ENCODE measurements at places on chromosomes 2 and 18. TPM values are rescaled to one million over a fixed set of nuclear protein-coding genes. Genes with fewer than 3 reads are reported as not detected.

The GNLY gene
- polyA plus RNA-seq: 1.7 TPM

The CAVIN2 gene
- 13.6 TPM for polyA plus RNA-seq

The AMER3 gene
- 0.08 TPM for polyA plus RNA-seq

The HOXD10 gene
- not detected for polyA plus RNA-seq

The ACTR2 gene
- polyA plus RNA-seq: 50.0 TPM

The CD302 gene
- 8.5 TPM for polyA plus RNA-seq

The CNTNAP5 gene
- not detected for polyA plus RNA-seq

The HOXD9 gene
- 0.31 TPM for polyA plus RNA-seq

The COLEC11 gene
- polyA plus RNA-seq: 9.9 TPM

The PDIA6 gene
- 49.6 TPM for polyA plus RNA-seq

The HJURP gene
- polyA plus RNA-seq: 2.7 TPM

The SKA1 gene
- 2.1 TPM for polyA plus RNA-seq

The C2orf78 gene
- polyA plus RNA-seq: not detected

The ASB18 gene
- polyA plus RNA-seq: not detected

The CELF4 gene
- polyA plus RNA-seq: 2.4 TPM

The HOXD3 gene
- polyA plus RNA-seq: 0.44 TPM

The DSG1 gene
- polyA plus RNA-seq: 0.03 TPM

The SLC40A1 gene
- polyA plus RNA-seq: 65.5 TPM

The MC4R gene
- polyA plus RNA-seq: not detected

The ARHGEF33 gene
- polyA plus RNA-seq: 0.61 TPM

The GPR75 gene
- polyA plus RNA-seq: 0.19 TPM

The TAF4B gene
- 1.2 TPM for polyA plus RNA-seq

The GNAL gene
- 1.4 TPM for polyA plus RNA-seq

The RNF25 gene
- polyA plus RNA-seq: 26.8 TPM

The NOSTRIN gene
- polyA plus RNA-seq: 48.1 TPM

The ACVR1C gene
- 0.31 TPM for polyA plus RNA-seq

The RMND5A gene
- polyA plus RNA-seq: 9.5 TPM

The C2orf81 gene
- 2.2 TPM for polyA plus RNA-seq

The LBH gene
- polyA plus RNA-seq: 6.6 TPM

The CACNB4 gene
- 0.44 TPM for polyA plus RNA-seq

The DSEL gene
- polyA plus RNA-seq: 0.93 TPM

The CCDC102B gene
- polyA plus RNA-seq: 14.5 TPM

The CHCHD5 gene
- polyA plus RNA-seq: 61.5 TPM

The AGXT gene
- polyA plus RNA-seq: not detected

The KIAA2012 gene
- not detected for polyA plus RNA-seq

The ASIC4 gene
- not detected for polyA plus RNA-seq

Data from stomach (tissue), 19 donors.